Brain (organoid and tissue), 16 donors: ENCODE measurements at places on chromosomes 4 and X. TPM values are rescaled to one million over a fixed set of nuclear protein-coding genes. Genes with fewer than 3 reads are reported as not detected.
A peak's percentile ranks its signal among the peaks of the same experiment; 100 is the strongest.

ITM2A gene
- 52.8 TPM for polyA plus RNA-seq

MAOB gene
- polyA plus RNA-seq, result 36.4 TPM

FGFBP2 gene
- 0.78 TPM for polyA plus RNA-seq

IL13RA2 gene
- polyA plus RNA-seq, result not detected

DNA sequence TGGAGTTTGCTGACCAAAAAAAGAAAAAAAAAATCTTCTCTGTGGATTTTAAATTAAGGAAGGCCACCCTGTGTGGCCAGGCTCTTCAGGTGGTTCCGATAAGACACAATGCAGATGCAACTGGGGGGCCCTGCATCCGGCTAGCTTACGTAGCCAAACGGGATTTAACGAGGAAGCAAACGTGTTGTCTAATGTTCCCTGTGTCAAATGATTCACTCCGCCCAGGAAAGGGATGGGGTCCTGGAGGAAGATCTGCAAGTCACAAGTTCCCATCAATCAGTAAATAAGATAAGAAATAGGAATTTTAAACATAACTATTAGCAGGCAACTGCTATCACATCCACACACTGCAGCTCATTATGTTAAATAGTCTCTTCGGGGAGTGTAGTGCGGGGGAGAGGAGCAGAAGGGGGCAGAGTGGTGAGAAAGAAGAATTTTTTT is 216.4 kb upstream of the GYPA start:
- peak; percentile 40 for DNase-seq

GRCh38 chrX:6826856-6827255 is 291.9 kb upstream of the VCX3A start:
- no peak for DNase-seq

DNA sequence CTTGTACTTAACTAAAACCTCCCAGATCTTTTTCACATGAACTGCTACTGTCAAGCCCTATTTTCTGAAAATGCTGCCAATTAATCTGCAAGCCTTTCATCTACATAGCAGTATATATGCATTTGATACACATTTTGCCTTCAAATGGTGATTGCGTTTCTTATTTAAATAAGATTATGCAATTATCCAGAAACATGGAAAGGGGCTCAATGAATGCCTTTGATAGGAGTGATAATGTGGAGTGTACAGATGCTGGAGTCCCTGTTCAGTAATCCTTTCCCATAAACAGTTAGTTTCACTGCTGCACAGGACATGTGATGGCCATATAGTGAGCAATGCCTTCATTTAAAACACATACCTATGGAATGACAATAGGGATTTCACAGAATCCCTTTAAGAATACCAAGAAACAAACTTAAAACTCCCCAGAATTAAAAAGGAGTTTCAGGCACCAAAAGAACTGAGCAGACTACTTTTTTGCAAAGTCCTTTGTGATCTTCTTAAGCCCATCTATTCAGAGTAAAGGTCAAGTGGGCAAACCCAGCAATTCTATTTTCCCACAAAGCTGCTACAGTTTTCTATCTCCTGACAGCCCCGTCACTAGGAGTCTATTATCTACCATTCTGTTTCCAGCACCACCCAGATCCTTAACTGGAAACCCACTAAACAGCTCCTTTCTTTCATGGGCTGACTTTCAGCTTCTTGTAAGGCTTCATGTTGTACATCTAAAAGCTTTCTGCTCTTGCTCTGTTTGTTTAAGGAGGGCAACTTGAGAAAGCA is 120.3 kb downstream of the UNC5C start:
- peak; percentile 71 for DNase-seq

- no peak for DNase-seq
Measured at GRCh38 chr4:113222471-113222870, 173.0 kb downstream of the ANK2 start.

DNA sequence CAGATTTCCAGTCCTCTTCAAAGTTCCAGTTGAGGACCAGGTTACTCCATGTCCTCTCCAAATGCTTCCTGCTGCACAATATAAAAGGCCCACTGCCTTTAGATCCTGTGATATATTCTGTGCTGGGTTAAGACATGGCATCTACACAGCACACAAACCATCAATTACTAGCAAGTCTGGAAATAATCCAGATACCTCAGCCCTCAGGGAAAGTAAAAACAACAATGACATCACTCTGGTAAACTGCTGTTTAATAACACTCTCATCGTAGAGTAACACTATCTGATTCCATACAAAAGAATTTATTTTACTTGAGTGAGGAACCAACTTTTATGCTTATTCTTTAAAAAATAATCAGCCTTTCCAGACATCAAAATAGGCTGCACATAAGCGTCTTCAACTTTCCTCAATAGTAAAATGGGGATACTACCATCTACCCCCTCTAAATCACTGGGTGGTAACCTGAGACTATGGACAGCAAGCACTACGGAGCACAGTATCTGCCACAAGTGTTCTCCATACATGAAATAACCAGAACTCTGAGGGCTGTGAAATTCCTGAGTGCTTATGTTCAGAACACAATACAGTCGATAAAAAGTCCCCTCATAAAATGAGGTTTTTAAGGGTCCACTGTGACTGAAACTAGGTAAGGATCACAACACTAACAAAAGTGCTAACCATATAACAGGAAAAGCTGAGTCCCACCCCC is 53.4 kb downstream of the ABCG2 start:
- no peak for DNase-seq

DNA sequence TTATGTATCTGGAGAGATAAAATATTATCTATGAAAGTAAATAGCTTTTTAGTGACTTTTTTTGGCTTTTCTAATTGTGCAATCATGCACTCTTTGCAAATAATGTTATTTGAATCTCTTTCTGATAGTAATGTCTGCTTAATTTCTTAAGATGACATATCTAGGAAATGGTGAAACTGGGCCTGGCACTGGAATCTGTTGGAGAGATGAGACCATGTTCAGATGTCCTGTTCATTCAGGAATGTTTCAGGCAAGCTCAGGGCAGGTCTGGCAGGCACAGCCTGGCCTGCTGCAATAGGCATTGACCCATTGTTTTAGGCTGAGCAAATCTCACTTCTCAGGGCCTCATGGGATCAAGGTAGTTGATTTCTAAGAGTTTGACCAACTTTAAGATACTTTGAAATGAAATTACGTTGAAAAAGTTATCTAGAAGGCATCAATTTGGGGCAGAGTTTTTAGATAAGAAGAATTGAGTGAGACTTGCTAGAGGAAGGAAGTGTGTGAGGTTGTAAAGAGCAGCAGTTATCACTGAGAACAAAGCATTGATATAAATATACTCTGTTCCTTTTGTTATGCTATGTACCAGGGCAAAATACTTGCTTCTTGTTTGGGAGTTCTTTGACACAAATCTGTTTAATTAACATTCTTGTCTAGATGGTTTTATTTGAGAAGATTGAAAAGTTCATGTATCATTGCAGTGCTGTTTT is 133.0 kb upstream of the LEF1 start:
- DNase-seq, result no peak

- DNase-seq, result peak; percentile 48
Measured at GRCh38 chrX:46686003-46686645, 72.8 kb downstream of the SLC9A7 start.

GRCh38 chr4:88858752-88859151 is 161.1 kb upstream of the NAP1L5 start:
- no peak for DNase-seq

GRCh38 chr4:11549525-11549924 is 120.8 kb upstream of the HS3ST1 start:
- no peak for DNase-seq

- no peak for DNase-seq
Measured at GRCh38 chrX:151596282-151596681, 32.8 kb downstream of the PASD1 start.

DNA sequence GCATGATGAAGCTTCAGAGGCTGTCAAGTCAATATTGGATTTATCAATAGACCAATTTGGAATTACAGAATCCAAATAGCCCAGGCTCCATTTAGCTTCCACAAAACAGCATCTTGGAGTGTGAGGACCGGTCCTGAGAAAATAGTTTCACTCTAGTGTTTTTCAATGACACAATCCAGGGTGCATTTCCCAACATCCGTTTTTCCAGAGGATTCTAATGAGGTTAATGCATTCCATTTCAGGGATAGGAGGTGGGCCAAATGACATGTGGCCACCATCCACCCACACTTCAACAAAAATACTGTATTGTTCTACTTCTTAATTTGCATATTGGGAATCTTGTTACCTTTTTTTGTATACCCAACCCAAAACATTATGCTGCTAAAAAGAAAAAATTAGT is 229.8 kb upstream of the LDB2 start:
- DNase-seq, result no peak

GRCh38 chrX:111652719-111653118 is 28.3 kb upstream of the ALG13 start:
- DNase-seq, result peak; percentile 37
